Fibroblast of skin of scalp (primary cell): ENCODE measurements at places on chromosomes 7 and 10.

- DNase-seq: no peak
Observed at GRCh38 chr10:67780759-67781538, 57.0 kb downstream of the DNAJC12 start.

- no peak for DNase-seq
Observed at GRCh38 chr7:79741684-79742083, 288.2 kb upstream of the MAGI2 start.

DNA sequence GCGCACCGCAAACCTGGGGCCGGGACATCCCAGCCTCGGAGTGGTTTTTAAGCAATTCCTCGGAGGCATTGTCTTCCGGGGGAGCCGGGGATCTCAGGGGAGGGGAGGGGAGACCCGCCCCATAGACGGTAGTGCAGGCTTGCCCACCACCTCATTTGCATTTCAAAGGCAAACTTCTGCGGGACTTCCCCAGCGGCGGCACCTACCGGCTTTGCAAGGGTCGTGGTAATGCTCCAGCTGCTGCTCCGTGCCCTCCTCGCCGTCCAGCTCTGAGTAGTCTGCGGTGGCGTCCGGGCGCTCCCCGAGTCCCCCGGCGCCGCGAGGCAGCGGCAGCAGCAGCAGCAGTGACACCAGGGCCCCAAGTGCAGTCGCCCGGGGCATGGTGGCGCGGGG is 425 bp downstream of the TLL2 start:
- DNase-seq: no peak

DNA sequence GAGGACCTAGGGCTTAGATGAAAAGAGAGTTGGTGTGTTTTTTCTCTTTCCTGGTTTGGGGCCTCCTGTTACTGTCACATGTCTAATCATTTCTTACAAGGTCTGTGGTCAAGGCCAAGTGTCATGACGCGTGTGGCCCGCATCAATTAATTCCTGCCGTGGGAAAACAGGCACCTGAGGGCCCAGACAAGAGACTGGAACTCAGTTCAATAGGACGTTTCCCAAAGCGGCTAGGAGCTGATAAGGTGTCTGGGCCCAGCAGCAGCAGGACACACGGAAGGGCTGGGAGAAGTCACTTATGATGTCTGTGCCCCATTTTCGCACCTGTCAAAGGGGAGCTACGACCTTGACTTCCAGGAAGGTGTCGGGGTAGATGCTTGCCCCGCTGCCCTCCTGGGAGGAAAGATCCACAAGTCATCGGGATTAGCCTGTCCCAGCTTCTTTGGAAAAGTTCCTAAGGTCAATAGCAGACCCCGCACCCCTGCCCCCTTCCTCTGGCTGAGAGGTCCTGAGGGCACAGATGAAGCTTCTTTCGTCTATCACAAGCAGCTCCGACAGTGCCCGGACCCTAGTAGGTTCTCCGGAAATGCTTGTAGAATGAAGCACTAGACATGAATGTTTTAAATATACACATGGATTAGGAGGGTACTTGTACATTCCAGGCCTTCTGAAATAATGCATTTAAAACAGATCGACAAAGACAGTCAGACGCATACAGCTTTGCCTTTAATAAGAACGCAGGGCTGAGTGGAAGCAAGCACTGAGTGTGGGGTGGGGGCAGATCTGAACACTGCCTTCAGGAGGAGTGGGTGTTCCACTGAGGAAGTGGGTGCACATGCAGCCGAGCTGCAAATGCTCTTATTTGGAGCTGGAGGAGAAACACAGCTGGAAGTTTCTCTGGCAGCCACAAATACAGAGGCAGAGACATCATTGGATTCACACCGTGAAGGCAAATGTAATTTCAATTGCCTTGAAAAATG is 237.5 kb upstream of the GRB10 start:
- DNase-seq: peak; percentile 78

DNA sequence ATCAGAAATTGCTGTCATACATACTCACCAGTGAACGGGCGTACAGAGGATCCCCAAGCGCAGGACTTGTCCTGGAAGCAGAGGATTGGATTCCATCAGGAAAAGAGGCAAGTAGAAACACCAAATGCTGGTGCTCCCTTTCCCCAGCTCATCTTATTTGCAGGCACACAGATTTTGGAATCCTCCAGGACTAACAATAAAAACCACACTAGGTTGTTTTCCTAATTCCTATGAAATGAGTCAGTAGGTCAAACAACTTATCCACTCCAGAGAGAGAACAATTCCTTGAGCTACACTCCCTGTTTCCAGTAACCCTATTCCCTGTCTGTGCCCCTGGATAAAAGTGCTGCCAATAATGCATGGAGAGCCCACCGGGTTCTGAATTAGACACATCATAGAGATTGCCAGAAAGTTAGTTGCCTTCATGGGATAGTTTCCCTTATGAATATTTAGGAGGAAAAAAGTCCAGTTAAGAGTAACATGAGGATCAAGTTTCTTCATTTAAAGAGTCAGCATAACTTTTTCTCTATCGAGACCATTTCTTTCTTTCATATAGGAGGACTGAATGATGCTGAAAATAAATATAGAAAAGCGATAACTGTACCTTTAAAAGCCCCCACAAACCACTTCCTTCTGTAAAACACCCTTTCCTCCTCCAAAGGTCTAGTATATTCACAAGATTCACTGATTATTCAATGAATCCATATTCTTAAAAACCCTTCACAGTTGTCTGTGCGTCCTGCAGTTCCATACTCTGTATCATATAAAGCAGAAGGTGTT is 178.3 kb upstream of the KLF14 start:
- peak; percentile 90 for DNase-seq

DNA sequence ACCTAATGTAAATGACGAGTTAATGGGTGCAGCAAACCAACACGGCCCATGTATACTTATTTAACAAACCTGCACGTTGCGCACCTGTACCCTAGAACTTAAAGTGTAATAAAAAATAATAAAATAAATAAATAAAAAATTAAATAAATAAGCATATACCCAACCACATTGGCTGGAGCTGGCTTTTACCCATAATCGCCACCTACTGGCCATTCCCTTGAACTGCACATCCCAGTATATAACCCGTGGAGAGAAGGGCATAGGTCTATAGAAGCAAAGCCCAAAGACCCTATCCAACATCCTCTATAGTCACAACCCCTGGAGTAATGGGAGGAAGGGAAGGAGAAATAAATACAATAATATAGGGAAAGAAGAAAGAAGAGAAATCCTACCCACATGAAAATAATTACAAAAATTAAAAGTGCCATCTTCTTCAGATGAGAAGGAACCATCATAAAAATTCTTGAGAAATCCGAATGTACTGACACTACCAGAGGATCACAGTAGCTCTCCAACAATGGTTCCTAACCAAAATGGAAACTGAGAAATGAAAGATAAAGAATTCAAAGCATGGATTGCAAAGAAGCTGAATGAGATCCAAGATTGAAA is 65.6 kb downstream of the TWIST1 start:
- no peak for DNase-seq

DNA sequence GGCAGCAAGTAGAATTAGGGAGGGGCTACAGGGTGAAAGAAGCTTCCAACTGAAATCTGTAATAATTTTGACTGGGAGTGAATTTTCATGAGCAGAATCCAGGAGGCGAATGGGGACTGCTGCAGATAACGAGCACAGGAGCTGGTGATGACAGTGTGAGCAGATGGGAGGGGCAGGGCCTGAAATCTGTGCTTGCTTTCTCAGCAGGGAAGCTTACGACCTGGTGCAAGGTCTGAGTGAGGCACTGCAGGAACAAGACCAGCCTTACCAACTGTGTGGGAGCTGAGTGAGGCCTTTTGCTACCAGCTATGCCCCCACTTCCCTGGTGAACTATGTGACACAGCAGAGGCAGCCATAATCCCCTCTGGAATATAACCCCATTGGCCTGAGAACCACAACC is 109.8 kb downstream of the HPSE2 start:
- DNase-seq: no peak
